ENCODE measurements at places on chromosomes 4 and X.

DNA sequence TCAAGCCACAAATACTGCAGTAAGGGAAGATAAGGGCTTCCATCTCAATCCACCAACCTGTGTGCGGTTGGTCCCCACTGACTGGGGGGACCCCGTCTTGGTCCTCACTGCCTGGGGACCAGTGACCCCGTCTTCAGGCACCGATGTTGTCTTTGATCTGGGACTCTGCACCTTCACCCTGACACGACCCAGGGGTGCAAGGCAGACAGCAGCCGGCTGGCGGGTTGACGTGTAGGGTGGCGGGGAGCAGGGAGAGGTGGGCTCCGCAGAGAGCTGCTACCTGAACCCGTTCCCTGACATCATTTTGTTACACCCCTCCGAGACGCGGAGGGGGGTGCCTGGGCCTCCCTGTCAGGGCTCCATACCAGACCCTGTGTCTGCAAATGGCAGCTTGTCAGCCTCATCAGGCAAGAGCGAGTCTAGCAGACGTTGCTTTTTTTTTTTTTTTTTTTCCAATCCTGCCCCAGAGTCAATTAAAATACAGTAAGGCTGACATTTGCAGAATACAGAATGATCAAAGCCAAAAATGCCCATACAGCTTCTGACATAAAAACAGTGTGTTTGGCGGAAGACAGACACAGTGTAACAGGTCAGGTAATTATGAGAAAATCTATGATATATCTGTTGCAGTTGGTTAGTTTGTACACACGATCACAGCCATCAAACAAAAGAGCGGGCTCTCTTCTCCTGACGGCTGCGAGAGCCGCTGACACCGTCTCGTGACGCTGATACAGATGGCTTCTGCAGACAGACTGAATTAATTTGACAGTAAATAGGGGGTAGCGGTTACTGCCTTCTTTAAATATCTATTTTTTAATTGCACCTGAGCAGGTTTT, 118.6 kb downstream of the CRLF2 start:
- DNase-seq, result no peak

GRCh38 chr4:168880072-168880675, 129.9 kb downstream of the CBR4 start:
- no peak for DNase-seq

DNA sequence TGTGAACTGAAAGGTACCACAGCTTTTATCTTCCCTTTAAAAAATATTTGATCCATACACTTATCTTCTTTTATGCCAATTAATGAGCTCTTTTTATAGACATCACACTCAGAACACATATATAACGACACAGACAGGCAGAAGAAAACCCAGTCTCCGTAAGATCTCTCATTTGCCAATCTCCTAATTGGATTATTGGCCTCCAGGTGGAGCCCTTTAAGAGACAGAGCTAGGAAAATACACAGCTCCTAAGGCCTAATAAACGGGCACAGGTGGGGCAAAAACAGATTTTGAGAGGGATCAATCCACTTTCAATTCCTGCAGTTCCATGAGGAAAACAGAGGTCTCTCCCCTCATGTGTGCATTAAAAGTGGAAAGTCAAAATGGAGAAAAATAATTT, 1495.4 kb downstream of the RPA4 start:
- DNase-seq, result no peak

DNA sequence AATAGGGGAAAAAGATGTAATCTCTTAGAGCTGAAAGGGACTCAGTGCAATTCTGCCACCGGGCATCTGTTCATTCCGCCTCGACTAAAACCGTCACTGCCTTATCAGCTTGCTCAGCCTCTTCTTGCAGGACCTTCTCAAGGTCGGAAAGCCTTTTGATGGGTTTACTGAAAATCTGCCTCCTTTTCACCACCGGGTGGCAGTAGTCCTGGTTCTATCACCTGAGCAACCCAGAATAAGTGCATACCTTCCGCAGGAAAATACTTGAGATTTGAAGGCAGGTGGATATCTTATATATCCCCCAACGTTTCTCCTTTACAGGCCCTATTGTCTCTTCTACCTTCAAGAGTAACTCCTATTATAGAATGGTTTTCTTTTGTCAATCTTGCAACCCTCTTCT, 103.4 kb upstream of the PAK3 start:
- DNase-seq, result peak; percentile 26

GRCh38 chr4:188534917-188535316, 395.7 kb downstream of the TRIML1 start:
- no peak for DNase-seq
